ENCODE measurements at places on chromosomes 12 and 14. TPM values are rescaled to one million over a fixed set of nuclear protein-coding genes. Genes with fewer than 3 reads are reported as not detected.

PTPN21 gene
- 0.08 TPM for total RNA-seq

- H3K36me3 ChIP-seq, result no peaks in the 10 kb centered on the region
- H3K4me3 ChIP-seq, result no peak overlapping the region
- peaks cover 9% of the 10 kb centered on the region for H3K4me1 ChIP-seq
- no peak overlapping the region for H3K27ac ChIP-seq
- H3K27me3 ChIP-seq, result no peaks in the 10 kb centered on the region
Measured at GRCh38 chr12:27221625-27222387, 22.3 kb upstream of the STK38L start.

DPPA3 gene
- total RNA-seq, result not detected

DNA sequence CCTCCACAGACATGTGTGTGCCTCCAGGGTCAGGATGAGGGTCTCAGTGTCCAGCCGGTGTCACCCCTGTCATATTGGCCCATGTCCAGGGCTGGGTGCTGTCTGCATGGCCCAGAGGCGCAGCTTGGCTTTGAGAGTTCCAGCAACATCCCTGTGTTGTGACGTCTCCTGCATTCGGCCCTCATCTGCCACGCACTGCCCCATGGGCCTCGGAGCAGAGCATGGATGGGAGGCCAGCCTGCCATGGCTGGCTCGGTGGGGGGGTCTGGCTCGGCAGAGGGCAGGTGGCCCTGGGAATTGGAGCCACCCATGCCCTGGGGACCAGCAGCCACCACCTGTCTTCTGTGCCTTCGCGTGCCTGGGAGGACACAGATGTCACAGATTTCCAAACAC lies 10.8 kb upstream of the TEX22 start:
- no peaks in the 10 kb centered on the region for H3K36me3 ChIP-seq
- peaks cover 10% of the 10 kb centered on the region for H3K4me1 ChIP-seq
- H3K27me3 ChIP-seq, result no peaks in the 10 kb centered on the region

DNA sequence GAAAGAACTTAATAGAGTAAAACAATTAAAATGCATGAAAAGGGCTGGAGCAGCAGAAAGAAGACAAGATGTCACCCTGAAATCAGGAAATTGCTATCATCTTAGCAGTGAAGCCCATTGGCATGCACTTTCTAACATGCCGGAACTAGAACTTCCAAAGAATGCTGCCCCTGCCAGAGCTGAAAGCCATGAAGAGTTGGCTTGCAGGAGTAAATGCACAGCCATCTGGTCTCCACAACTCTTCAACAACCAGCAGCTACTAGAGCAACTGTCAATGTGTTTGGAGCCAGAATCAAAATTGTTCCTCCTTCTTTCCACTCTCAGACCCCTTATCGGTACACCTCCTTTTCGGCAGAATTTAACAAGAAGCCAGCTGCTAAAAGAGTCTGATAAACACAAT lies 414.1 kb downstream of the KCNH5 start:
- no peak for DNase-seq
- H3K4me1 ChIP-seq, result no peaks in the 10 kb centered on the region
- H3K27me3 ChIP-seq, result no peaks in the 10 kb centered on the region

- H3K36me3 ChIP-seq, result peaks cover 3% of the 10 kb centered on the region
- peak; percentile 85 for DNase-seq
- H3K27me3 ChIP-seq, result no peaks in the 10 kb centered on the region
- no peak overlapping the region for H3K4me3 ChIP-seq
- H3K27ac ChIP-seq, result peak overlapping the region; percentile 68
Measured at GRCh38 chr14:77053046-77053841, 24.7 kb upstream of the IRF2BPL start.

DNA sequence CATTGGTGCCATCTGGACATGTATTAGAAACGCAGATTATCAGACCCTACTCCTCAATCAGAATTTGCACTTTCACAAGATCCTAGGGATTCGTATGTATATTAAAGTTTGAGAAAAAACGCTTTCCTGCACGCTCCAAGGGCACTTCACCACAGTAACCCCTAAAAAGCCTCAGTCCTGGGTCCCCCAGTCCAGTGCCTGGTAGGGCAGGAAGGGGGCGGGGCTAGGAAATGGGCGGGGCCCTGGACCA lies 369 bp downstream of the DEPDC4 start:
- peak overlapping the region; percentile 99 for H3K27ac ChIP-seq
- peak overlapping the region; percentile 90 for H3K4me3 ChIP-seq
- H3K27me3 ChIP-seq, result no peaks in the 10 kb centered on the region

DNA sequence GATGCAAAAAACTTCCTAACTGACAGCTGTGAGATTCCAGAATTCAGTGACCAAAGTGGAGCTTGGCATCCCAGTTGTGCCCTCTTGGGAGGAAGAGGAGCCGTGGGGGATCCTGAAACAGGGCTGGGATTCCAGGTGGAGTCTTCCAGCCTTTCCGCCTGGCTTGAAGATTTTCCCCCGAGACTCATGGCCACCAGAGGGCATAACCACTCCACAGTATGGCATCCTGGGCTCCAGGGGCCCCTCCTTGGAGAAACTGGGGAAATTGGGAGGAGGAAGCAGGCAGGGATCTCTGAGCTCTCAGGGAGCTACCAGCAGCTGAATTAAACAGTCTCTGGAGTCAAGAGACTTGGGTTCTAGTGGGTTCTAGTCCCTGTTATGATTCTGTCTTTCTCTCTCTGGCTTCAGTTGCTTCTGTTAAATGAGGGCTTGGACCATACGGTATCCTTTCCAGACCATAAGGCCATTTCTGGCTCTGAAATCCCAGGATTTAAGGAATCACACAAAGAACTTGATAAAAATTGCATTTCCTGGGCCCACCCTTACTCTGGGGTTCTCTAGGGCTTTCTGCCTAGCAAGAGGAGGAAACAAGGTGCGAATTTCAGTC lies 2.6 kb upstream of the TAMALIN start:
- no peak overlapping the region for H3K4me3 ChIP-seq
- H3K36me3 ChIP-seq, result no peaks in the 10 kb centered on the region
- no peak for DNase-seq
- peaks cover 14% of the 10 kb centered on the region for H3K27me3 ChIP-seq
- peaks cover 30% of the 10 kb centered on the region for H3K4me1 ChIP-seq

CDKL1 gene
- total RNA-seq, result 12.0 TPM

SMARCD1 gene
- 72.3 TPM for total RNA-seq

TAS2R14 gene
- 2.4 TPM for total RNA-seq

GRCh38 chr12:83158613-83159207 lies 472.0 kb downstream of the TMTC2 start:
- H3K27ac ChIP-seq, result no peak overlapping the region
- H3K36me3 ChIP-seq, result no peaks in the 10 kb centered on the region
- H3K4me3 ChIP-seq, result no peak overlapping the region
- H3K27me3 ChIP-seq, result no peaks in the 10 kb centered on the region
- no peak for DNase-seq

GRCh38 chr14:76509311-76509710 lies 133.4 kb downstream of the ESRRB start:
- no peak overlapping the region for H3K4me3 ChIP-seq
- no peaks in the 10 kb centered on the region for H3K4me1 ChIP-seq
- no peak overlapping the region for H3K27ac ChIP-seq
- no peak for DNase-seq
- H3K27me3 ChIP-seq, result peaks cover 12% of the 10 kb centered on the region

EPYC gene
- not detected for total RNA-seq

NDUFA12 gene
- total RNA-seq, result 253 TPM

TMEM121 gene
- total RNA-seq, result 8.6 TPM

DNA sequence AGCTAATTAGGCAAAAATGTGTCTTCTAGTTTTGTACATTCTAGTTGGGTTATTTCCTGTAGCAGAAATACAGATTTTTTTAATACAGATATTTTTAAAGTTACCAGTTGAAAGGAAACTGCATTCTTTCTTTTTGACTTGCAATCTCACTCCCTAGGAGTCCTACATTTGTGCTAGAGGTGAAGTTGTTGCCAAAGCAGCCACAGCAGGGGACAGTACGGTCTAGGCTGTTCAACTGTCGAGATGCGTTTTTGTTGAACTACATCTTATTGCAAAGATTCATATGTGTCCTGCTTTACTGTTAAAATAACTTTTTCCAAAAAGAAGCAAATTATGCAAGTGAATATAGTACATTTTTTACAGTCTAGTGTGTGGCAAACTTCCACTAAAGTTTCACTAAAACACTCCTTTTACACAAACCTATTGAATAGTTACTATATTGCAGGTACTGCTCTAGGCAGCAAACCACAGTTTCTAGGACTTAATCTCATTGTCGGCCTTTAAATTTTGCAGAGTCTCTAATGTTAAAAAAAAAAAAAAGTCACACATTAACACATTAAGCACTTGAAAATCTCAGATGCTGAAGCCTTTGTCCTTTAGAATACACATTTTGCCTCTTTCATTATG lies 30.2 kb upstream of the SRGAP1 start:
- H3K4me1 ChIP-seq, result peaks cover 17% of the 10 kb centered on the region

DNA sequence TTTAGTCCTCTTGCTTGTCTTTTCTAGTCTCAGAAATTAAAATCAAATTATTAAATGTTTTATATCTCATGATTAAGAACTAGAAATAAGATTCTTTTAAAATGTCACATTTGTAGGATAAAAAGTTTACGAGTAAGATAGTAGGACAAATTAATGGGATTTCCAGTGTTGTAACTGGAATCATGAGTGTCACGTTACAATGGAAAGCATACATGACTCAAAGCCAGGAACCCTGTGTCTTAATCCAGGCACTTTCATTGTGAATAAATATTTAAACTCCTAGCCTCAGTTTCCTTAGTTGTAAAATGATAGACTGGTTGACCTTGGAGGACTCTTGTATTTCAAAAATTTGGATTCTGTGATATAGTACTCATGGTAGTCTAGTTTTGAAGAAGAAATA lies 84.9 kb downstream of the MIA2 start:
- no peak for DNase-seq
- H3K27me3 ChIP-seq, result no peaks in the 10 kb centered on the region
- no peak overlapping the region for H3K4me3 ChIP-seq
- H3K4me1 ChIP-seq, result no peaks in the 10 kb centered on the region
- peaks cover 26% of the 10 kb centered on the region for H3K36me3 ChIP-seq
- no peak overlapping the region for H3K27ac ChIP-seq

SYNE2 gene
- total RNA-seq, result 198 TPM

DNA sequence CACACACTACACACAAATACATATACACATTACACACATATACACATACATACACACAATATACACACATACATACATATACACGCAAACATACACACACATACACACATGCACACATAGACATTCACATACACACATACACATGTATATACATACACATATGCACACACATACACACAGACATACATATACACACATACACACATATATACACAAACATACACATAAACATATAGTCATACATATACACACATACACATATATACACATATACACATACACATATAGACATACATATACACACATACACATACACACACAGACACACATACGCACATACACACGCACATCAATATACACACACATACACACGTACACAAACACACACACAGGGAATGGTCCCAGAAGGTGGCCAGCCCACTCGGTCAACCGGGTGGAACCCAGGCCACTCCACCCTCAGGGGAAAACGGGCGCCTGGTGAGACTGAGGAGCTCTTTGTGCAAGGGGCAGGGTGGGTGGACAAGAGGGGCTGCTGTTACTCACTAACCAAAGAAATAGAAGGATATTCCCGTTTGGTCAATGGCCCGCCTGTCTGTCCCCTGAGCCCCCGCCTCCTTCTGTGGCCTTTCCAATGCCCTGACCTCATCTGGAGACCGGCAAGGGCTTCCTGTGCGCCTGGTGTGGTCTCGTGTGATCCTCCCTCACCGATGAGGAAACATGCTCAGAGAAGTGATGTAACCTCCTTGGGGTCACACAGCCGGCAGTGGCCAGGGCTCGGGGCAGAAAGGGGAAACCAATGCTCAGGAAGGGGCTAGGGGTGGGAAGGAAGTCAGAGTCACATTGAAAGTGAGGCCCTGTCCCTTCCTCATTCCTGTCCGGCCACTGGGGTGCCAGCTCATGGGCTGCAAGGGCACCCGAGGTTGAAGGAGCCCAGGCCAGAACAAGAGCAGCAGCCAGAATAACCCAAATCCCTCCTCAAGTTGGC lies 5.3 kb downstream of the TRPV4 start:
- DNase-seq, result peak; percentile 27
- H3K4me3 ChIP-seq, result no peak overlapping the region
- no peaks in the 10 kb centered on the region for H3K36me3 ChIP-seq
- peaks cover 14% of the 10 kb centered on the region for H3K27me3 ChIP-seq
- H3K4me1 ChIP-seq, result peaks cover 10% of the 10 kb centered on the region

DNA sequence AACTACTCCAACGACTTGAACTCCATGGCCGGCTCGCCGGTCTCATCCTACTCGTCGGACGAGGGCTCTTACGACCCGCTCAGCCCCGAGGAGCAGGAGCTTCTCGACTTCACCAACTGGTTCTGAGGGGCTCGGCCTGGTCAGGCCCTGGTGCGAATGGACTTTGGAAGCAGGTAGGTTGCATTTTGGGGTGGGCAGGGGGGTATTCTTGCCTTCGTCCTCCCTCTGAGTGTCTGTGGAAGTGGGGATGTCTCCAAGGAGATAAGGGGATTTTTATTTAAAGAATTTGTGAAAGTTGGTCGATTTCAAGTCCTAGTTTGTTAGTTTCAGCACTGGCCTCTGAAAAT lies 1.3 kb downstream of the ASCL1 start:
- H3K27ac ChIP-seq, result peak overlapping the region; percentile 56
- H3K4me1 ChIP-seq, result peaks cover 38% of the 10 kb centered on the region
- DNase-seq, result no peak
- H3K27me3 ChIP-seq, result peaks cover 84% of the 10 kb centered on the region
- H3K36me3 ChIP-seq, result no peaks in the 10 kb centered on the region

DNA sequence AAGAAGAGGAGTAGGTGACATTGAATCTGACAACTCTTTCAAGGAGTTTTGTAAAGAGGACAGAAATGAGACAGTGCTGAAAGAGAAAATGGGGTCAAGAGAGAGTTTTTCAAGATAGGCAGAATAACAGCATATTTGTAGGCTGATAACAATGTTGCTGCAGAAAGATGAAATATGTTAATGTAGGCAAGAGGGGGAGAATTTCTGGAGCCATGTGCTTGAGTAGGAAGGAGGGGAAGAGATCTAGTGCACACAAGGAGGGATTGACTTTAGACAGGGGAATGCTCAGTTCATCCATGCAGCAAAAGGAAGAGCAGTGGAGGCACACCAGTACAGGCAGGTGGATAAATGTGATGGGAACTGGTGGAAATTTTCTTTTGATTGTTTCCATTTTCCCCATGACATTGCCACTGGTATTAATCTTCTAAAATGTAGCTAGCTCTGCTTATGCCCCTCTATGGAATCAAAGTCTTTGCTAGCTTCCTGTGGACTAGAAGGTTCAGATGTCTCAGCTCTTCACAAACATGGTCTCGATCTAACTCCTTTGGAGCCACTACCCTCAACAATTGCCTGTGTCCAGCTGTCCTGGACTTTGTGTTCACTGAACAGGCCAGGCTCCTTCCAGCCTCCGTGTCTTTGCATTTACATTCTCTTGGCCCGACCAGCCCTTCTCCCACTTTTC lies 9.1 kb downstream of the PROX2 start:
- H3K4me3 ChIP-seq, result no peak overlapping the region
- peak overlapping the region; percentile 86 for H3K27ac ChIP-seq
- no peaks in the 10 kb centered on the region for H3K27me3 ChIP-seq
- DNase-seq, result no peak

MANSC4 gene
- not detected for total RNA-seq

DNA sequence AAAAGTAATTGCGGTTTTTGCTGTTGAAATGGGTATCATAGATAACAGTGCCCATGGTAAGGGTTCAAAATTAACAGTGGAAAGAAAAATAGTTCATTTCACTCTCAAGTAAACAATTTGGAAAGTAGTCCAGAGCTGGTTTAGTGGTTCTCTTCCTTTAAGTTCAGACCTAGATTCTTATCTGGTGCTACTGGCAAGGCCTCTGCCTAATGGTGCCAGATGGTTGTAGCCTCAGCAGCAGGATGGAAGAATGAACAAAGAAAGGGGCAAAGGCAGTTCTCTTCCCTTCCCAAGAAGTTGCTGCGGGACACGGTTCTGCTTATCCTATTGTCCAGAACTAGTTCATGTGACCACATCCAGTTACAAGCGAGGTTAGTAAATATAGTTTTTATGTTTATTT lies 10.5 kb downstream of the ARG2 start:
- no peaks in the 10 kb centered on the region for H3K4me1 ChIP-seq
- H3K27ac ChIP-seq, result no peak overlapping the region
- H3K4me3 ChIP-seq, result no peak overlapping the region
- no peaks in the 10 kb centered on the region for H3K27me3 ChIP-seq
- no peaks in the 10 kb centered on the region for H3K36me3 ChIP-seq

Data from activated CD8-positive, alpha-beta T cell treated with anti-CD3 and anti-CD28 coated beads, Interleukin-2, amount 10 ng/mL, durations not matched to agents 7 days and 5 days (primary cell).